ENCODE measurements at places on chromosomes 16 and 17. TPM values are rescaled to one million over a fixed set of nuclear protein-coding genes. Genes with fewer than 3 reads are reported as not detected.

Gene PPP1R1B
- total RNA-seq, result not detected

Gene SDK2
- 0.35 TPM for total RNA-seq

Gene C1QL1
- total RNA-seq, result not detected

GRCh38 chr17:7834542-7834956 lies 532 bp downstream of the KDM6B start:
- H3K27me3 ChIP-seq, result peaks cover 5% of the 10 kb centered on the region
- peaks cover 37% of the 10 kb centered on the region for H3K4me1 ChIP-seq
- H3K36me3 ChIP-seq, result no peaks in the 10 kb centered on the region
- peak; percentile 62 for DNase-seq
- H3K27ac ChIP-seq, result peak overlapping the region; percentile 98

- no peak overlapping the region for H3K4me3 ChIP-seq
- peaks cover 8% of the 10 kb centered on the region for H3K4me1 ChIP-seq
- H3K36me3 ChIP-seq, result no peaks in the 10 kb centered on the region
- no peaks in the 10 kb centered on the region for H3K27me3 ChIP-seq
Observed at GRCh38 chr17:5832886-5833285, 237.3 kb upstream of the WSCD1 start.

GRCh38 chr16:76900285-76901263 lies 290.4 kb upstream of the MON1B start:
- no peaks in the 10 kb centered on the region for H3K27me3 ChIP-seq
- H3K36me3 ChIP-seq, result no peaks in the 10 kb centered on the region
- no peaks in the 10 kb centered on the region for H3K4me1 ChIP-seq
- H3K27ac ChIP-seq, result no peak overlapping the region
